NCI-H1092 (cell line): ENCODE measurements at places on chromosomes 16 and 17.

GRCh38 chr17:7435676-7436555 lies 681 bp downstream of the TMEM102 start:
- DNase-seq: no peak

DNA sequence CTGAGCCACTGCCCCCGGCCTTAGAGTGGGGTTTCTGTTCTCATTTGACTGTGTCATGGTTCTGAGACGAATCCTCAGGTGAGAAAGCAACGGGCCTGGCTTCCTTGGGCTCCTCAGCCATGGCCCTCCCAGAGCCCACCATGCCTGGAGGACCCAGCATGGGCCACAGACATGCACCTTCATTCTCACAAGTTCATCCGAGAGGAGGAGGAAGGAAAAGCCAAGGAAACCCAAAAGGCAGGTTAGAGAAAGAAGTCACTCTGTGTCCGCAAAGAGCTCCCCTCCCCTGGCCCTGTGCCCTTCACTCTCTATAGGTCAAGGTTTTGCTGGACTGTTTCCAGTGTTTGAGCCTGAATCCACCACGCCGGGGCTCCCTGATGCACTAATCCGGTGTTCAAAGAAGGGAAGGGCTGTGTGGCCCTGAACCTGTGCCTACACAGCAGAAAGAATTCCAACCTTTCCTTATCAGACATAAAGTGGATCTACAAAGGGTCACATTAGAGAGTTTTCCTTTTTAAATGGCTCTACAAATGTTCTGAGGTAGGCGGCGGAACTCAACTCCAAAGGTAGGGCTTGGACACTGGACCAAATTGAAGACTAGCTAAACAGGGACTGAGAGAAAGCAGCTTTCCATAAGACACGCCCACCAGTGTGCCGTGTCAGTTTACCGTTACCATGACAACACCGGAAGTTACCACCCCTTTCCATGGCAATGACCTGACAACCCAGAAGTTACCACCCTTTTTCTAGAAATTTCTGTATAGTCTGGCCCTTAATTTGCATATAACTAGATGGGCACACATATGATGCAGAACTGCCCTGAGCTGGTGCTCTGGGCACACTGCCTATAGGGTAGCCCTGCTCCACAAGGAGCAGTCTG lies 15.9 kb upstream of the PECAM1 start:
- DNase-seq: no peak

DNA sequence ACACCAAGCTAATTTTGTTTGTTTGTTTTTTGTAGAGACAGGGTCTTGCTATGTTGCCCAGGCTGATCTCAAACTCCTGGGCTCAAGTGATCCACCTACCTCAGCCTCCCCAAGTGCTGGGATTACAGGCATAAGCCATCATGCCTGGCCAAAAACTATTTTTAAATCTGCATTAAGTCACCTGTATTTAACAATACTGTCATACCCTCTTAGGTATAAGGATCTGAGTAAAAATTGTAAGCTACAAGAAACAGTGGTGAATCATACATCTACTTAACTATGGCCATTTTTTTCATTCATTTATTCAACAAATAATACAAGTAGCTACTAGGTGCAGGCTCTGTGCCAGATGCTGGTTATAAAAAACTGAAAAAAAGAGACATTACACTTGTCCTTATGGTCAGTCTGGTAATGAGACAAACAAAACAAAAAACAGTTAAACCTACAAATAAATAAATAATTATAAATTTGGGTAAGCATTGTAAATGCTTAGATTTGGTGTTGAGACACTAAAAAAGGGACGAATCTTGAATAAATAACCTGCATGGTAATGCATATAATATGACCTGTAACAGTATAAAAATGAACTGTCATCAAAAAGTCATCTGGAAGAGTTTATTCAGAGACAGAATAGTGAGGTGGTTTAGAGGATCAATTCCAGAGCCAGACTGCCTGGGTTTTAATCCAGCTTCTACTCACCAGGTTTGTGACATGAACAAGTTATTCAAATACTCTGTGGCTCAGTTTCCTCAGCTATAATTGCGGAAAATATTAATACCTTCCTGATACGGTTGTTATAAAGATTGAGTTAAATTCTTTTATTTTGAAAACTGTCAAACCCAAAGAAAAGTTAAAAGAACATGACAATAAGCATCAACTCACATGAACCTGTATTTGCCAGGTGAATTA lies 26.8 kb downstream of the BRIP1 start:
- DNase-seq: no peak

DNA sequence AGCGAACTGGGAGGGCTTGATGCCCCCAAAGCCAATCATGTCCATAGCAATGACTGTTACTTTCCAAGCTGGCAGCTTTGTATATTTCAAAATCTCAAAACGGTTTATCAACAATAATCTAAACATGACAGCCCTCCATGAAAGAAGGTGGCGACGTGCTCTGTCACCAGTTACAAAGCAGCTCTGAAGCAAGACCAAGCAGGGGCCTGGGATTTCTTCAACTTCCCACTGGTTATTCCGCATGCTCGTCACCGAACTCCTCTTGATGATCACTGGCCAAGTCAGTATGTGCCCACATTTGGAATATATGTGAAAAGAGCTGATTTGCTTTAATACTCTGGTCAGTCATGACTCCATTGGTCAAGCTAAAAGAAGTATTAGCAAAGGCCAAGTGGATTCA lies 175.6 kb downstream of the VPS53 start:
- DNase-seq: no peak

DNA sequence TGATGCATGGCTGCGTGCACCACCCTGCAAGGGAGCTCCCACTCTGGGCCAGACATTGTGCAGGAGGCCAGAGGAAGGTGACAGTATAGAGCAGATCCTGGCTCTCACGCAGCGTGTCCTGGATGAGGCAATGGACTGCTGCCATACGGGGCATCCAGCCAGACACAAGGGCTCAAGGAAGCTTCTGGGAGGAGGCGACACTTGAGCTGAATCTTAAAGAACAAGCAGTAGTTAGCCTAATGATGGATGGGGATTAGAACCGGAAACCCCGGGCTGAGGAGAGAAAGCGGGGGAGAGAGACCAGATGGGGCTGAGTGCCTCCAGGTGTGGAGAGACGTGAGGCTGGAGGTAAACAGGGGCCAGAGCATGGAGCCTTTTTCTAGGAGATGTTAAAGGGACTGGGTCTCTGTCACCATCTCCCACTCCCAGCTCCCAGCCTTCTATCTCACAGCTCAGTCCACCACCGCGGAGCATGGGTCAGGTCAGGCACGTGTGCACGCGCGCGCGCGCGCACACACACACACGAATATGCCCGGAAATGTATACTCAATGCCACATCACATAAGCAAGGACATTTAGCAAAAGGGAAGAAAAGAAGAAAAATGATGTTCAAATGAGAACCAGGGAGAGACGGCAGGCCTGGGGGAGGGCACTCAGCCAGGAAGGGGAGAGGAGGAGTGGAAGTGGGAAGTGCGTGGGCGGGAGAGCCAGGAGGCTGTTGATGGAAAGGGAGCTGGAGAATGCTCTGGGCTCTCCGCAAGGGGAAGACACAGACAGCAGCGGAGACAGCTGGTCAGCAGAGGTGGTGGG lies 46.3 kb downstream of the CCDC42 start:
- no peak for DNase-seq

DNA sequence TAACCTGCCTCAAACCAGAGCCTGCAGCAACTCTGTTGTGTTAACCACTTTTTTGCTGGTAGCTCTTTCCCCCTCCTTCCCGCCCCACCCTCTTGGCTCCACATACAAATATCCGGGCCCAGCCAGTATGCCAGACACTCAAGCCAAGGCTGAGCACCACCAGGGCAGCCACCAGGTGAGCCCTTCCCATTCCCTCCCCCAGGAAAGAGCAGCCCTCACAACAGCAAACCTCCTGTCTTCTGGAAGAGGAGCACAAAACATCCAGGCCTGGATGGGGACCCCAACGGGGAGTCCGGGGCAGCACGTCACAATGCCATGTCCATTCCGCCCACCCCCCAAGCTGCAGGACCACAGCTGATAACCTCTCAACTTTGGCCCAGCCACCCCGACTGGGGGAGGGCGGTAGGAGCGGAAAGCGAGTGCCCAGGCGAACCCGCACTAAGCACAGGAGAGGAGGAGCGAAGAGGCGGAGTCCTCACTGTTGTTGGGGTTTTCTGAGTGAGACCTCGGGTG lies 757 bp downstream of the ORMDL3 start:
- no peak for DNase-seq
